Putamen (tissue), 1 donor: ENCODE measurements at places on chromosomes 2 and 18.

DNA sequence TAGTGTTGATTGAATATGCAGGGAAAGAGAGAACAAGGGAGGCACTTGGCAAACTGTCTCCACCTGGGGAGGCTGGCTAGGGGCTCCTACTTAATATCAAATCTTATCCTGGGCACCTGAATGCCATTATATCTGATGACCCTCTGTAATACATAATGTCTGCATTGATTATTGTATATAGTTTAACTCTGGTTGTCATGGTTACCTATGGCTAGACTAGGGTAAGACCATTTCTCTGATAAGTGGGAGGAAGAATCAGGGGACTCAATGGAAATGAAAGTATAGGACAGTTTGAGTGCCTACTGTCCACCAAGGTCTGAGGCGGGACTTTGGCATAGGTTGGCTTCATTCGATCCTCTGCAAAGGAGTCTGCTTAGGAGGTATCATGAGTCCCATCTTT lies 7.2 kb upstream of the TET3 start:
- no peak for DNase-seq

GRCh38 chr2:78535395-78535794 lies 490.1 kb upstream of the REG3G start:
- DNase-seq, result no peak

GRCh38 chr2:191912764-191913163 lies 65.9 kb upstream of the CAVIN2 start:
- DNase-seq, result no peak

GRCh38 chr2:59008950-59009349 lies 767.8 kb upstream of the FANCL start:
- DNase-seq, result no peak

- no peak for DNase-seq
These were observed 6.6 kb downstream of the ERFE start for GRCh38 chr2:238165288-238165921.
